ENCODE measurements at places on chromosomes 4 and X.

DNA sequence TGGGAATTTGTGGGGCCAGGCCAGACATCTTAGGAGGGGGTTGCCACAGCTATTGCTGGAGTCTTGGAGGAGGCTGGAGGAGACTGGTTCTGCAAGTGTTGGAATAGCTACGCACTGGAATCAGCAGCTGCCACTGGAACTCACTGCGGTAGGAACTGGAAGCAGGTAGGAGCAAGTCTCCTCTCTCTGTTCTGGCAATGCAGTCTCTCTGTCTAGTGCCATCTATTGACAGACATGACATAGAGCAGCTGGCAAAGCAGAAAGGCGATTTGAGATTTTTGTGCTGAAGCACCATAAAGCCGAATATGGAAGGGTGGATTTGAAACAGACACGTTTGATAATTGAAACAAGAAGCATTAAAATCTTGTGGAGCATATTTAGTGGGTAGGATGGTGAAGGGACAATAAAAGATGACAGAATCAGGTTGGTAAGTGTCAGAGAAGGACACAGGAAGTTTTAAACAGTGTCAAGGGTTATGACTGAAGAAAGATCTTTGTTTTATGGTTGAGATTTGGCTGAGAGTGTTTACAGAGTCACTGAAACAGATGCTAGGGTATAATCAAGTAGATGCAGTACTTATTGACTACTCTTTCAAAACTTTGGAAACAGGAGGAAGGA is 23.5 kb upstream of the SYNPO2 start:
- peak; percentile 71 for DNase-seq

GRCh38 chr4:38180456-38180855 is 220.3 kb downstream of the PTTG2 start:
- DNase-seq: no peak

GRCh38 chrX:14886252-14886651 is 13.0 kb downstream of the MOSPD2 start:
- DNase-seq: no peak

DNA sequence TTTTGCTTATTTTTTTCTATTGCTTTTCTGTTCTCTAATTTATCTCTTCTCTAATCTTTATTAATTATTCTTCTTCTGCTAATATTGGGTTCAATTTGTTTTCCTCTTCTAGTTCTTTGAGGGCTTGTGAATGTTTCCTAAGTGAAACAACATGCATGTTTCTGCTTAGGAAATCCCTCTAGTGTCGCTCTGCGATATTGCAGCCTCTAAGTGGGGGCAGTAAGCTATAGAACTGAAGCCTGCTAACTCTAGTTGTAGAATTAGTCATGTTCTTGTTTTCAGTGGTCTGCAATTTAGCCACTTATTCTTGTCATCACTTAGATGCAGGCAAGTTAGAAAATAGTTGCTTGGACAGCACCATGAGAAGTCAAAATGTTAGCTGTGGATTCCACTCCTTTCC is 222.6 kb downstream of the SPIN4 start:
- DNase-seq: no peak

GRCh38 chr4:148398988-148399387 is 43.2 kb downstream of the NR3C2 start:
- DNase-seq: no peak

- DNase-seq: no peak
Observed at GRCh38 chr4:87835743-87836142, 3.0 kb downstream of the MEPE start.

DNA sequence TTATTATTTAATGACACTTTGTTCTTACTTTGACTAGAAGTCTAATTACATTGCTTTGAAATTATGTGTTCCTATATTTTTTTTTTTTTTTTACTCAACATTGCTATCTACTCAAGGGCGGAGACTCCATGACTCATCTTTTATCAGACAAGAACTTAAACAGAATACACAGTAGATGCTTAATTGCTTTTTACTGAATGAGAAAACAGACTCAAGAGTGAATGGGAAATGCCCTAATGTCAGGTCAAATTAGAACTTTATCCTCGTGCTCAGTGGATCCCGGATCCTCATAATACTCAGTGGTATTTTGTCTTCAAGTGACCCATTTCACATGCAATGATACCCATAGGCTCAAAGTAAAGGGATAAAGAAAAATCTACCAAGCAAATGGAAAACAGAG is 954.5 kb upstream of the IGFBP7 start:
- no peak for DNase-seq

GRCh38 chrX:37641859-37642258 is 43.7 kb upstream of the XK start:
- DNase-seq: no peak

GRCh38 chrX:117936118-117936517 is 180.5 kb downstream of the KLHL13 start:
- no peak for DNase-seq

DNA sequence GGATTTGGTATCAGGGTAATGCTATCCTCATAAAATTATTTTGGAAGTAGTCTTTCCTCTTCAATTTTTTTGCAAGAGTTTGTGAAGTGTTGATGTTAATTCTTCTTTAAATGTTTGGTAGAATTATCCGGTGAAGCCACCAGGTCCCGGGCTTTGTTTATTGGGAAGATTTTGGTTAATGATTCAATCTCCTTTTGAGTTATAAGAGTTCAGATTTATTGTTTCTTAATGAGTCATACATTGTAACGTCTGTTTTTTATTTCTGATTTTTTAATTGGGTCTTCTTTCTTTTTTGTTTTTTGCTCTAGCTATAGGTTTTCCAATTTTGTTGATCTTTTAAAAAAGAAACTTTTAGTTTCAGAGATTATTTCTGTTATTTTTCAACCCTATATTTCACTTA is 412.3 kb downstream of the PDGFC start:
- DNase-seq: no peak

DNA sequence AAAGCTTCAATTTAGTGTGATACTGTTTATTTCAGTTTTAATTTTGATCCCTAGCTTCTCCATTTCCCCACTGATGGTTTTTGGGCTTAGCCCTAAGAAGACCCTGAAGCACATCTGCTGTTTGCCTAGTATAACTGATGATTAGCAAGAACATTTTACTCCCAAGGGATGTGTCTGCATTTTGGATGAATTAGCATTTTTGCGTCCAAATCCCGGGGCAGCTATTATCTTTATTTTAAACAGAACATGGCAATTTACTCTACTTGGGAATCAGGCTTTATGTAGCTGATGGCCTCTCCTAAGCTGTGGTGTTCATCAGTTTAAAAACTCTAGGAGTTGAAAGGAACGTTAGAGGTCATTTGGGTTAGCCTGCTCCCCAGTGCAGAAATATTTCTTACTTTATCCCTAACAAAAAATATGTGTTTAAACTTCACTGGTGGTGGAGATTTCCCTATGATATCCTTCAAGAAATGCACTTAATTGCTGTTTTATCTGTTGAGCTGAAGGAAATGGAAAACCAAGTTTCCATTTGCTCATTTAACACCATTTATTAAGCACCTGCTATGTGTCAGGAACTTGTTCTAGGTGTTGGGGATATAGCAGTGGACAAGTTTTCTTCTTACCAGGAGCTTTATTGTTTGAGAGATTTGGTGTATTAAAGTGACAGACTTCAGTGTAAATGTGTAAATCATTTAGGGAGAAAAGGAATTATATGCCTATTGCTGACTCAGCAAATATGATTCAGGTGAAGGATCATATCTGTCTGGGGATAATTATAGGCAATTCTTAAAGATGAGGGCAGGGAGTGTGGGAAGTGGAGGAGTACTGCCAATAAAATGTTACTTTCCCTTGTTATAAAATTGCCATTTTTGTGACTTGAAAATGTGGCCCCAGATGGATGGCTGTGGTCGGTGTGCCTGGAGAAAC is 3.4 kb downstream of the SEPTIN11 start:
- DNase-seq: no peak

All from NCI-H2081 (cell line).